HuH-7.5 (cell line): ENCODE measurements at places on chromosomes 1 and 21.
A peak's percentile ranks its signal among the peaks of the same experiment; 100 is the strongest.

- DNase-seq: no peak
Observed at GRCh38 chr1:224259986-224260385, 70.0 kb downstream of the NVL start.

DNA sequence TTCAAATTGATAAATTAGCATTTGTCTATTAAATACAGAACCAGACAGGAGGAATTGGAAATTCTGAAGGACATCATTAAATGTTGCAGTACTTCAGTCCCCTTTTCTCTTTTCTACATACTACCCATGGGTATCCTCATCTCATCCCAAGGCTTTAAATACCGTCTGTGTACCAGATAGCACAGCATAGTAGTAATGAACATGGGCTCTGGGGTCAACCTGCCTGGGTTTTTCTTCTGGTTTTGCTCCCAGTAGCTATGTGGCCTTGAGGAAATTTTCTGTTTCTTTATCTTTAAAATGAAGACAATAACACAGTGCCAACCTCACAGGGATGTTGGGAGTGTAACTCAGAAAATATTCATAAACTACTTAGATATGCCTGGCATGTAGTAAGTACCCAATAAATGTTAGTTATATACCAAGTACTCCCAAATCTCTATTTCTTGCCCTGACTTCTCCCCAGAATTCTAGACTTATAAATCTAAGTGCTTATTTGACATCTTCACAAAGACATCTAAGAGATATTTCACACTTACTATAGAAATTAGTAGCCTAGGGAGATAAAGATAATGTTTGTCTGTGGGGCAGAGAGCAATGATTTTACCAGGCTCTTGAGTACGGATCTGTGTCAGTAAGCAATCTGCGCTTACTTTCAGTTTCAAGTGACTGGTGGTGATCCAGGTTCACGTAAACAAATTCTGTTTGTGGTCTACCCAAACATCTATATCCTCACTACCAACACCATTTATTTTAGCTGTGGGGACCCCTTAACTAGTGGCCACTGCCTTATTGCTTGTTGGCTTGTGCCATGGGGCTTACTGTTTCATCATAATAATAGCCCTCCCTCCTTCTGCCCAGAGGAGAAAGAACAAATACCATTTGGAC, 37.3 kb downstream of the VANGL2 start:
- no peak for DNase-seq

- no peak for DNase-seq
Observed at GRCh38 chr1:154851392-154852177, 18.5 kb downstream of the KCNN3 start.

GRCh38 chr1:159786966-159787365, 6.2 kb downstream of the DUSP23 start:
- no peak for DNase-seq

GRCh38 chr1:244862354-244862698, 2.0 kb downstream of the HNRNPU start:
- no peak for DNase-seq

DNA sequence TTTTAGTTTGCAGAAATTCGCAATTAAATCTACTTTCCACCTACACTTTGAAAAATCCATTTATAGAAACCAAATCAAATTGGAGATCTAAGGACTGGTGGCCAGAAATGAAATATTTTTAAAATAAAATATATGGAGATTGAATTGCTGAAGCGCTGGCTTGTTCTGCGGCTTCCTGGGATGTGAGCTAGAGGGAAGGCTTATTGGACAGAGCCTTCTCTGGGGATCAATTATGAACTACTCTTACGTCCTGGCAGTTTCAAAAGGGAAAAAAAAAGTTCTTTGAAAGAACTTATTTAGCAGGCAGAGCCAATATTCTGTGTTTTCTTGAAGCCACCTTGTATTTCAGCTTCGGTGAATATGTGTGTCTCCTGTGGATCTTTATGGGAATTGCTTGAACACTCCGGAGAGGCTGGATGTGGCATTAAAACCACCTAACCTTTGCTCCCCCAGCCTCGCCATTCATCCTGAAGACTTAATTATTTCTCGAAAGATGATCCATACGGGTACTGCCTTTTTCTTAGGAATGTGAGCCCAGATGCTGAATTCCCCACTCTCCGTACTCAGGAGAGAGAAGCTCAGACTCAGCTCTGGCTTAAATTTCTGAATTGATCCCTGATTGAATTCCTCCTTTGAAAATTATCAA, 478.9 kb upstream of the VAMP3 start:
- DNase-seq: no peak

DNA sequence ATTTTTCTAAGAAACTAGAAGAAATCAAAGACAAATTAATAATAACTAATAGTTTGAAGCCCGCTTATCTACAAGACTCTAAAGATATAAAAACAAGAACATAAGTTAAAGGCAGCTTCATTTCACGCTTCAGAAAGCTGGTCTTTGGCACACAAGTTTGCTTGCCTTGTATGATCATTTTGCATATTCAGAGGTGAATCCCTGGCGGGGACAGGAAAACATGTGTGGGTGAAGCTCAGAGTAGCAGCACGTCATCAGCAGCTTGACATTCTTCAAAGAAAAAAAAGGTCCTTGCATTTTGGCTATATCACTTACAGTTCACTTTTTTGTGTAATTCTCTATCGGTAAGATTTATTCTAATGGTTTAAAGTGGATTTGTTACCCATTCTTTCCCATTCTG, 1911.8 kb downstream of the MRPL39 start:
- no peak for DNase-seq

DNA sequence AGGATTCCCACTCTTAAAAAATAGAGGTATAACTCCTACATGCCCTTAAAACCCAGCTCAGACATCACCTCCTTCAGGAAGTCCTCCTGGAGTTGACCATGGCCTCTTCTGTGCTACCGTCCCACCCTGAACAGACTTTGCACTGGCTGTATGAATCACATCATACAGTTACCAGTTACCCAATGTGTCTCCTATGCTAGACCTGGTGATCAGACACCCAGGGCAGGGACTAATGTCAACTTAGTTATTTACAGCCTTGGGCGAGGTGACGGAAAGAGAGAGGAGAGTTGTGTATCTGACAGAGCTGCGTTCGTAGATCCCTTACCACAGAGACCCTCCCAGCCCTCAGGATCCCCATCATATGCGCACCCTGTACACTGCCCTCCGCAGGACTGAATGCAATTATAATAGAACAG, 72.7 kb downstream of the SLC66A1 start:
- DNase-seq: peak; percentile 54

GRCh38 chr1:104156738-104157137, 407.0 kb downstream of the AMY1C start:
- DNase-seq: no peak

DNA sequence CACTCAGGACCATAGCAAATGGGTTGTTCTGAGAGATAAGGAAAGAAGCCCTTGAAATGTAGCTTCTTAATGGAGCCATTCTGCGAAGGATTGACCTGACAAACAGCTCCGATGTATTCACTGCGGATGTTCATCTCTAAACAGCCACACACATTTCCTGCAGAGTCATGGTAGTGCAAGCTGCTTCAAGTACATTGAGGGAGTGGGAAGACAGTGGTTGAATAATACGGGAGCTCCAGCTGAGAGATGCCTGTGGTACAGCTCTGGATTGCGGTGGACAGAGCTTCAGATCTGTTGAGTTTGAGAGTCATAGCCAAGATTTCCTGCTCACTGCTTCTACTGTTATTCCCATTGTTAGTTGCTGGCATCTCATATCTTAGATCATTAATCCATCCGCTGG, 86.6 kb downstream of the ZBTB18 start:
- DNase-seq: no peak
